ENCODE measurements at places on chromosomes 12 and 14.

DNA sequence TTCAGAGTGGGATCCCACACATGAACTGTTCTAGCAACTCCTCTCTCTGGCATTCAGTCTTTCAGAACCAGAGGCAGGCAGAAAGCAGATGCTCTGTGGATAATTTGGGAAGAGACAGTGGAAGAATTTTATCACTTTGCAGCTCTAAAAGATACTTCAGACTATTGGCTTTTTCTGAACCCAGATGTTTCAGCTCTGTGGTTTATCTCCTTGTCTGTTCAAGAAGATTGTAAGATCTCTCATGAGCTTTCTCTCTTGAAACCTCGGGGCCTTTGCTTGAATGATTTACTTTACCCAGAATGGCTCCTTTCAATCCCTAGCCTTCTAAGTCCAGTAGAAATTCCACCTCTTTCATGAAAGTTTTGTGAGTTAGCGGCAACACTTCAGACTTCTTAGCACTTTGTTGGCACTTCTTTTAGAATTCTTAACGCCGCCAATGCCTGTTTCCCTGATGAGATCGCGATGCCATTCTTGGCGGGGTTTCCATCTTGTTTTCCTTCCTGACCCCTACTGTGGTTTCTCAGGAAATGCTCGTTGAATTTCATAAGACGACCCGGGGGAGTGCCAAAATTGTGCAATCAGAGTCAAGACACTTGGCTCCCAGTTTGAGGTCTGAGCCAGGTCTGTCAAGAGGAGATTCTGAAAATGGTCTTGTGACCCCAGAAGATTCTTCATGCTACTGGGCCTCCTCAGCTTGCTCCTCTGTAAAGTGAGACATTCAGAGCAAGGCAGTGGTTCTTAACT, 107.0 kb upstream of the PRICKLE1 start:
- DNase-seq = peak; percentile 35

DNA sequence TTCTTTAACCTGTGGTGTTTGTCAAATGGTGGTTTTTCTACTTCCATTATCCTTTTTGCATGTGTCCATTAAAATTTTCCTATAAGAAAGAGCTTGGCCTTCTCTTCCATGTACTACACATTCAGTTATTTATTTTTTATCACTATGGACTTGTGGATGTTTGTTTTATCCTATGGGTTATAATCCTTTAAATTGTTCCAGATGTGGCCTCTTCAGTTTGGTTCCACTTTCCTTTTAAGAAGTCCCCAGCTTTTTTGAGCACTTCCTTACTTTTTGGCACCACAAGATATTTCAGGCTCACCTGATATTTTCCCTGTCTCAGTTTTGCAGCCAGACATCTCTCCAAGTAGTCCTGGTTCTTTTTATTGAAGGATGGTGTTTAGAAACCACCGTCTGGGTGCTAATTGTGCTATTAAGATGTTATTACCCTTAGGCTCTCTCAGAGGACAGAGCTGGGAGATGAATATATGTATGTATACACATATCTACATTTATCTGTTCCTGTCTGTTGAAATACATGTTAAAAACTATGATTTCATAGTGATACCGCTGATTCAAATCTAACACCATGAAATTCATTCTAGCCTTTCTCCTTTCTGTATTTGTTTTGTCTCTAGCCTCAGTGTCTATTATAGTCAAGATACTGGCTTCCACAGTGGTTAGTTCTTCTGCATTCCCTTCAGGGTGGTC, 408.5 kb upstream of the RGS6 start:
- DNase-seq = no peak

DNA sequence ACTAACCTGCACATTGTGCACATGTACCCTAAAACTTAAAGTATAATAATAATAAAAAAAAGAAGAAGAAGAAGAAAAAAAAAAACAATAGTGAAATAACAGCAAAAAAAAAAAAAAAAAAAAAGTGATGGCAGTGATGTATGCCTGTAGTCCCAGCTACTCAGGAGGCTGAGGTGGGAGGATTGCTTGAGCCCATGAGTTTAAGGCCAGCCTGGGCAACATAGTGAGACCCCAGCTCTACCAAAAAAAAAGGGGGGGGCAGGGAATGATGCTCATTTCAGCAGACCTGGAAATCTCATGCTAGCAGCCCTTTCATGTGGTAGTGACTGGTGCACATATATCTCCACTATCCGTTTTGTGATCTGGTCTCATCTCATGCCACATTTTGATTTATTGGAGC, 20.8 kb downstream of the TRAFD1 start:
- no peak for DNase-seq

GRCh38 chr12:124747426-124748161, 116.1 kb downstream of the SCARB1 start:
- DNase-seq = peak; percentile 90

DNA sequence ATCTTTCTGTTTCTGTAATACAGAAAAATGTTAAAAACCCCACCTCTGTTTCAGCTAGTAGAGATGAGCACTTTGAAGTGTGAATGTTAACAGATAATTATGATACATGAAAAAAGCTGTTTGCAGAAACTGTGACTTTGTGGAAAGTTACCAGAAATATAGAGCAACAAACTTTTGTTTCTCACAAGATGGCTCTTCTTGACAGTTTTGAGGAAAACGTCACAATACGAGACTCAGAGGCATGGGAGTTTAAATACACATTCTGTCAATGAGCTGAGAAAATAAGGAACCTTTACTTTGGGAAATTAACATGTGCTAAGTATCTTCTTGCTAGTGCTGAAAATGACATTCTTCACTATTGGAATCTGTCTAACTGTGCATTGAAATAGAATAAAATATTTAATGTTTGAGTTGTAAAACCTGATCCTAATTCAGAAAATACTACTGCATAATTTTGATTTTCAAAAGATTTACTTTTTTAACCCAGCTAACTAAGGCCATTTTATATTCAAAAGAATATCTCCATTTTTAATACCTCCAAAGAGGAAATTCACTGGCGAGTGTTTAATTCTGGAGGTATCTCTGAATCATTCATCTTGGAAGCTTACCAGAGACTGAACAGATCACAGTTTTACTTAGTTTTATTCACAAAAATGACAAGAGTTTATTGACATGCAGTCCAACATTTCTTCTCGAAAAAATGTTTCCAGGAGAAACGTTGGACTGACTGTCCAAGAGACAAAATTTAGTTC, 308.9 kb upstream of the LRFN5 start:
- no peak for DNase-seq
